ENCODE measurements at places on chromosomes 16 and 17.

GRCh38 chr16:66427871-66428681 lies 981 bp downstream of the BEAN1 start:
- no peak for DNase-seq

DNA sequence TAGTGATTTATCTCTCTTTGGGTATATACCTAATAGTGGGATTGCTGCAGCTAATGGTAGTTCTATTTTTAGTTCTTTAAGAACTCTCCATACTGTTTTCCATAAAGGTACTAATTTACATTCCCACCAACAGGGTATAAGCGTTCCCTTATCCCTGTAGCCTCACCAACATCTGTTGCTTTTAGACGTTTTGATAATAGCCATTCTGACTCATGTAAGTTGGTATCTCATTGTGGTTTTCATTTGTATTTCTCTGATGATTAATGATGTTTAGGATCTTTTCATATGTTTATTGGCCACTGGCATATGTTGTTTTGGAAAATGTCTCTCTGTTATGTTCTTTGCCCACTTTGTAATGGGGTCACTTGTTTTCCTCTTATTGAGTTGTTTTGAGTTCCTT lies 88.5 kb upstream of the ZNF267 start:
- DNase-seq = no peak

- DNase-seq = no peak
These were observed 32.1 kb downstream of the UBE2G1 start for GRCh38 chr17:4334332-4334731.

GRCh38 chr17:49524473-49525359 lies 29.6 kb downstream of the NGFR start:
- DNase-seq = no peak

- DNase-seq = no peak
These were observed 249.4 kb downstream of the PRKCA start for GRCh38 chr17:66551839-66552238.

- no peak for DNase-seq
These were observed 167.4 kb upstream of the CACNG5 start for GRCh38 chr17:66667491-66668030.

DNA sequence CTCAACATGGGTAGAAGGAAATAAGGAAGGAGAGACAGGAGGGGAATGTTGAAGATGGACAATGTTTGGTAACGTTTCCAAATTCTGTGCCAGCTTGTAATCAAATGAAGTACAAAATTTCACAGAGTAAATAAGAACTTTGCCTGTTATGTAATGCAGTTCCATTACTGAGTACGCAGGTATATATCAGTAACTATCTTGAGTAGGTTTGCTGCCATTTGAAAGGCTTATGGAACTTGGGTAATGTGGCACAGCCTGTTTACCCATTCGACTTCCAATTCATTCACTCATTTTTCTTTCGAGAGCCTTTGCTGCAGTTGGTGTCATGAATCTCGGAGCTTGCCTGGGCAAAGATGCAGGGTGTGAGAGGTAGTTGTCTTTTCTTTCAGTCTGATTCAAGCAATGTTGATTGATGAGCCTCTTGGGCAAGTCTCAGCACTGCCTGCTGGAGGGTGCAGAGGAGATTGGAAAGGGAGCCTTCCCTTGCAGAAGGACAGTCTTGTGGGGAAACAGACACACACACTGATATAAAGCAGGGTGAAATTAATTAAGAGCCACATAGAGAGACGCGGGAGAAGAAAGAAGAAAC lies 53.4 kb downstream of the ZNF18 start:
- DNase-seq = no peak

DNA sequence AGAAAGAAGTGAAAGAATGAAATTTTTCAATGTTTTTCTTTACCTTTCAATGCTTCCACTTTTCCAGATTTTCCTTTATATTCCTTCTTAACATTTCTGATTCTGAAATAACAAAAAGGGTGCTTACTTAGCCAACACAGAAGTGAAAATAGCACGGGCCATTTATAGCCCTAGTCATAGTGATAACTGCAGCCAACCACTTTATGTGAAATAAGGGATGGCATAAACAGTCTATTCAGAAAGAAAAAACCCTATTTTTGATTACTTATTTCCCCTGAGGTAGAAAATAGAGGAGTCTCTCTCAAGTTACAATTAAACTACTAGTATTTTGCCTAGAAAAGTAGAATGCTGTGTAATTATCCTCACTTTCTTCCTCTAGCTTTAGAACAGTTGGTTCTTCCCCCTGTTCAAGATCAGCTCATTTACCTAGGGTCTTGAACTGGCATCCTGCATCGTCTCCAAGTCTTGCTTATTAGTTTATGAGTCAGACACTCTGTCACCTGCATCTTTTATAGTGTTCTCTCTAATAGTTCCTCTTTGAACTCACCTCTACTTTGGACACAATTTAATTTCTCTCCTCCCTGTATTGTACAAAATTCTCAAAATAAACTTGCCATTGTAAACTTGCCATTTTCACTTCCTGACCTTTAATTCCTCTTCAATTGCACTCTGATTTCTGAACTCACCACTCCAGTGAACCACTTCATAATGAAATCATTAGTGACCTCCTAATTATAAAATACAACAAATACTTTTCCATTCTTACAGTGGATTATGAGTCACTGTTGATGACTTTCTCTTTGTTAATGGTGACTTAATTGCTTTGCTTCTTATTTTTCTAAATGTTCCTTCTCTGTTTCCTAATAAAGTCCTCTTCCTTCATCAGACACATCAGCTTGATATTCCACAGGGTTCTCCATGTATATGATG lies 23.6 kb downstream of the ABCA6 start:
- no peak for DNase-seq

DNA sequence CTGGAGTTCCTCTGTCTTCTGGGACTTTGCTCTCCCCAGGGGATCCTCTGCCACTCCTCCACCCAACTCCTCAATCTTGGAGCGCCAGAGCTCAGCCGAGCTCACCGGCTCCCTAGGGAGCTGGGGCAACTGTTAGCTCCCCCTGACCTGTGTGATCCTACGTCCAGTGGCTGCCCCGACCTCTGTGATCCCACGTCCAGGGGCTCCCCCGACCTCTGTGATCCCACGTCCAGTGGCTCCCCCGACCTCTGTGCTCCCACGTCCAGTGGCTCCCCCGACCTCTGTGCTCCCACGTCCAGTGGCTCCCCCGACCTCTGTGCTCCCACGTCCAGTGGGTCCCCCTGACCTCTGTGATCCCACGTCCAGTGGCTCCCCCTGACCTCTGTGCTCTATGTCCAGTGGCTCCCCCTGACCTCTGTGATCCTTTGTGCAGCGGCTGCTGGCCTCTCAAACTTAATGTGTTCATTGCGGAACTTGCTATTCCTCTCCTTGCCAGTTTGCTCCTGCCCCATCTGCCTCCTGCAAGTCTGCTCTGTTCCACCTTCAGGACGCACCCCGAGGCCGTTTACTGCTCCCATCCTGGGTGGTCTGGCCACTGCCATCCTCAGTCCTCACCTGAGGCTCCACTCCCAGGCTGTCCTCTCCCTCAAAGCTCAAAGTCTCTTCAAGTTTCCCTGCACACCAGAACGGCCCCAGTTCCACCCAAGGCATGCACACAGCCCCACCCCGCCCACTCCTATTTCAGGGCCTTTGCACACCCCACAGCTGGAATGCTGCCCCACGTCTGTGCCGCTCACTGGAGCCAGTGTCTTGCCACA lies 2.8 kb downstream of the VPS9D1 start:
- DNase-seq = no peak

GRCh38 chr16:58551496-58551895 lies 36.2 kb downstream of the SETD6 start:
- DNase-seq = no peak

DNA sequence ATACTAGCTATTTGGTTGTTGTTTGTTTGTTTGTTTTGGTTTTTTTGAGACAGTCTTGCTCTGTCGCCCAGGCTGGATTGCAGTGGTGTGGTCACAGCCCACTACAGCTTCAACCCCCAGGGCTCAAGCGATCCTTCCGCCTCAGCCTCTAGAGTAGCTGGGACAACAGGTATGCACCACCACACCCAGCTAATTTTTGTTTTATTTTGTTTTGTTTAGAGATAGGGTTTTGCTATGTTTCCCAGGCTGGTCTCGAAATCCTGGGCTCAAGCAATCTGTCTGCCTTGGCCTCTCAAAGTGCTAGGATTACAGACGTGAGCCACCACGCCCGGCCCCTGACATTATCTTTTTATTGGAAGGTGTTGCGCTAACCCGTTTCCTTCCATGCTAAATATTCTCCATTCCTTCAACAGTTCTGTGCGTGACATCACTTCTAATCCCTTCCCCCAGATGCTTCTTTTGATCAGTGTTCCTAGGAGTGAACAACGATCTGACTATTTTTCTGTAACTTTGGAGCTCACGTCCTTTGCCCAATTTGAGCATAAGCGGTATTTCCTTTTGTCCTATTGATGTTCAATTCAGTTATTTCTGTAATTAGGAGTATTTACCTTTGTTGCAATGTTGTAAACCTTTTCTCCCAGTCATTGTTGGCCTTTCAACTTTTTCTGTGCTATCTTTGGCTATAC lies 30.2 kb upstream of the EMP2 start:
- no peak for DNase-seq

DNA sequence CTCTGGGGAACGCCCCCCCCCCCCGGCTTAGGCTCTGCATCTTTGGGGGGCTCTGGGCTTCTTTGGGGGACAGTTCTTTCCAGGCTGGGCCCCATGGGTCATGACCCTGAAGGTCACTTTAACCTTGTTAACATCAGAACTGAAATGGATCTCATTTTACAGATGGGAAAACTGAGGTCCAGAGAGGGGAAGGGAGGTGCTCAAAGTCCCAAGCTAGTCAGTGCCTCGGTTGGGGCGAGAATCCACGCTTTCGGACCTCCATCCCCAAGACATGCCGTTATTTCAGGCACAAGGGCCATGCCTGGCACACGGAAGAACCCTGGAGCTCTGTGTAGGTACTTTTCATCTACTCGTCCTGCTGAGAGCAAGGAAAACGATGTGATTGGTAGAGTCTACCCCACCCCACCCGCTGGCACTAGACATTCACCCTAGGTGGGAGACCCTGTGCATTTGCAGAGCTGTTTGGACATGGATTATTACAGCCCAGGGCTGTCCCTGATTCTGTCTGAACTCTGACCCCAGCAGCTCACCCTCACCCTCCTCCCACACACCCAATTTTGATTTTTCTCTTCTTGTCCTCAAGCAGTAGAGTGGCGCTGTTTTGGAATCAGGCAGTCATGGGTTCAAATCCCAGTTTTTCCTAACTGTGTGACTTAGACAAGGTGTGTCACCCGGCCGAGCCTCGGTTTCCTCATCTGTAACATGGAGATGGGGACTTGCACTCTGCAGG lies 155.1 kb upstream of the CDC42EP4 start:
- no peak for DNase-seq

DNA sequence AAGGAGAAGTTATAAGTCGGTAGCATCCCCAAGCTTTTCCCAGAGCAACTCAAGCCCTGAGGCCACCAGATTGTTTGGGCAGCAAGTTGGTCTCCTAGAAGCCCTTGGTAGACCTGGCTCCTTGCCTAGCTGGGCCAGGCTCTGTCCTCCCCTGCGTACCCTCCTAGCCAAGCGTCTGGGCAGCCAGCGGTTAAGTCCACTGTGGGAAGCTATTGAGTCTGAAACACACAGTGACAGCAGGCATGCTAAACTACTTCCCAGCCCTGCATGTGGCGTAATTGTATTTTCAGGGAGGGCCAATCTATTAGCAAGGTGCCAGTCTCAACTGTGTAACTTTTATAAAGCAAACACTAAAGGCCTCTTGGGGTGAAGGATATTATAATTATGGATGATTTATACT lies 419.1 kb upstream of the RBFOX1 start:
- no peak for DNase-seq

- DNase-seq = peak; percentile 71
These were observed 13.7 kb downstream of the PITPNC1 start for GRCh38 chr17:67390646-67391361.

DNA sequence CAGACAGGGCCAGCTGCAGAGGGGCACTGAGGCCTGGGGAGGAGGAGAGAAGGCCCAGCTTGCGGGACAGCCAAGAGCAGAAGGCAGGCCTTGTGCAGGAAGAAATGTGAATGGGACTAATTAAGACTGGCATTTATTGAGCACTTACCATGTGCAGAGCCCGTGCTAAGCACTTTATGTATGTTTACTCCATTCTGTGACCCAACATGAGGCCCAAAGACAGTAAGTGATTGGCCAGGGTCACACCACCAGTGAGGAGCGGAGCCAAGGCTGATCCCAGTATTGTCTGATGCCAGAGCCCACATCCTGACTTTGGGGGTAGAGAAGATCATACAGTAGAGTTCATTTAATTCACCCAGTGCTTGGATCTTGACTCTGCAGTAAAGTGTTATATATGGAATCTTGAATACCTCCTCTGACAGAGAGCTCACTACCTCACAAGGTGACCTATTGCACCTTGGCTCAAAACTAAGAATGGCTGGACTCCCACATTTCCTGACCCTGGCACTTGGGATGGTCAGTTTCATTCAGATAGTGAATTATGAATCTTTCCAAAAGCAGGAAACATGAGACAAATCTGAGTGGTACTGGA lies 13.6 kb downstream of the KATNB1 start:
- no peak for DNase-seq

GRCh38 chr17:4499431-4500190 lies 930 bp downstream of the SPNS2 start:
- no peak for DNase-seq

DNA sequence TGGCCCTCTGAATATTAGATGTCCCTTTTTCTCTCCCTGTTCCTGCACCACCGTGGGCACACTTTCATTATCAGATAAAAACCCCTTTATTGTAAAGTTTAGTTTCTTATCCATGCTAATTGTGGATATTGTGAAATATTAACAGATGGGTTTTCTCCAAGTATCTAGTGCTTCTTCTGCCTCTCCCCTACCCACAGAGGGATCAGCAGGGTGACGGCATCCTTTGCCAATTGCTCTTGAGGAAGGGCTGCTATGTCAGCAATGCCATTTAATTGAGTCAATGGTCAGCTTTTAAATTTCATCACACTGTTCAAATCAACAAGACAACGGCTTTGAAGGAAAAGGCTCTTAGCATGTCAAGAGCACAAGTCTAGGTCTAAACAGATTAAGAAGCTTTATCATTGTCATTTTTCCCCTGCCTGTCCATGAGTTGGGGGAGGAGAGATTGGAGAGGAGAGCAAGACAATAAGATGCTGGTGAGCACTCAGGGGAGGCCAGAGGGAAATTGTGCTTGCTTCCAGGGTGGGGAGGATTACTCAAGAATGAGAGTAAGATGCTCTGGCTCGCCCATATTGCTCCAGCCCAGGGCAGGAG lies 443.0 kb upstream of the CCL2 start:
- no peak for DNase-seq

DNA sequence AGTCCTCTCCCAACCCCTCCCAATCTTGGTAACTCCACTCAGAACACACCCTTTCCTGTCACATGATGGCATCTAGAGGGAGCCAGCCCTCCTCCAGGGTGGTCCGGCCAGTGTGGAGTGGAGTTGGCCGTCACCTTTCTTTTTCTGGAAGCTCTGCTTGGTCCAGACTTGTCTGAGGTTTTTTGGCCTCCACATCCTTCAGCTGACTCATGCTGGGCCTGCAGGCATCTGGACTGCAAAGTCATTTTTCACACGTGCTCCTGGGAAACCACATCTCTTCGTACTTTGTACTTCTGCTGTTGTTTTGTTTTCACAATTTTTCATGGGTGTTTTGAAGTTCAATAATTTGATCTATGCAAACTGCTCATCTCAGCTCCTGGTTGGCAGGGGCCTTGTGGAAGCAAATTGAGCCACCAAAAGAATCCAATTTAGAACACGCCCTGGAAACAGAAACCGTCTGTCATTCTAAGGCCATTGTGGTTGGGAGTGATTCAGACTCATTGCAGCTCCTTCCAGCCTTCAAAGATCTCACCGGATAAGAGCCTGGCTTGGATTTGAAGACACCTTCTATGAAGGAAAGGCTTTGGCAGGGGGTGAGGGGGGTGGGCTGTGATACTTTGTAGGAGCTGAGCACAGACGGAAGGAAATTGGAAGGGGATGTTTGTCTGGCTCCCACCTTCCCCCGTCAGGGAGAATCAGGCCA lies 42.4 kb upstream of the NF1 start:
- DNase-seq = no peak

- DNase-seq = peak; percentile 22
These were observed 322.5 kb downstream of the C16orf95 start for GRCh38 chr16:86994651-86995171.

Data from pulmonary artery endothelial cell (primary cell).